ENCODE measurements at places on chromosomes 12 and 14.

DNA sequence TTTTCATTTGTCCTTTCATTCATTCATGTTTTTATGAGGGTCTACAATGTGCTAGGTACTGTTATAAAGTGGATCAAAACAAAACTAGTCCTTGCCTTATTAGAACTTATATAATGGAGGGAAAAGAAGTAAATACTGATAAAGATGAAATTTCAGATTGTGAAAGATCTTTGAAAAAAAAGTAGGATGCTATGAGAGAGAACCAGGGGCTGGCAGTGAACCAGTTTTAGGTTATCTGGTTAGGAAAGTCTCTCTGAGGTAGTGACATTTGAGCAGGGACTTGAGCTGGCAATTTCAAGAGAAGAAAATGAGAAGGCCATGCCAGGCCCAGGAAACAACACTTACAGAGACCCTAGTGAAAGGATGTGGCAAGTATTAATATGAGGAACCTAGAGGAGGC, 57.3 kb upstream of the E2F7 start:
- no peak for DNase-seq

GRCh38 chr12:21766403-21766802, 8.1 kb downstream of the KCNJ8 start:
- DNase-seq: no peak

- DNase-seq: no peak
Observed at GRCh38 chr14:86035882-86036281, 505.9 kb downstream of the FLRT2 start.

GRCh38 chr12:102740141-102740955, 176.7 kb downstream of the PAH start:
- DNase-seq: no peak

DNA sequence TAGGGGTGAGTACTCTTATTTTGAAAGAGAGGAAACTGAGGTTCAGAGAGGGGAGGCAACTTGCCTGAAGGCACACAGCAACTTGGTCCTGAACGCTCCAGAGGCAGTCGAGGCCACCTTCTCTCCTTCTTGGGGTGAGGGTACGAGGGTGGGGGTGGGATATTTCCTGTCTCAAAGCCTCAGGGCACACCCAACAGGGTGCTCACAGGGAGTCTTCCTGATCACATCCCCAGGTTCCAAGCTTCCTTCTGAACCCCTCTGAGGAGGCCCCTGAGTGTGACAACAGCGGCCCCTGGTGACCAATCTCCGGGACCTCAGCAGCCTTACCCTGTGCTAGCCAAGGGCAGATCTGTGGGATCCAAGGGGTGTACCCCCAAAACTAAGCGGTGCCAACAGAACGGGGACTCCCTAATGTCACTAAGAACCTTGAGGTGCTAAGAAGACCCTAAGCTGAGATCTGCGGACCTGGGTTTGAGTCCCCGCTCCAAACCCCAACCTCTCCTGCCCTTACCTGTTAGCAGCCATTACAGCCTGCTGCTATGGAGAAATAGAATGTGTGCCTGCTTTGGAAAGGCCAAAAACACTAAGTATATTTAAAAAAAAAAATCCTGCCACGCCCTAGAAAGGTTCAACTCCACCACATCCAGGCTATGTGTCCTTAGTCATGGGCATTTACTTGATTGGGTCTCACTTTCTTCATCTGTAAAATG, 57.9 kb downstream of the TRPV4 start:
- DNase-seq: no peak

GRCh38 chr14:103889313-103890051, 38.8 kb upstream of the TDRD9 start:
- no peak for DNase-seq

DNA sequence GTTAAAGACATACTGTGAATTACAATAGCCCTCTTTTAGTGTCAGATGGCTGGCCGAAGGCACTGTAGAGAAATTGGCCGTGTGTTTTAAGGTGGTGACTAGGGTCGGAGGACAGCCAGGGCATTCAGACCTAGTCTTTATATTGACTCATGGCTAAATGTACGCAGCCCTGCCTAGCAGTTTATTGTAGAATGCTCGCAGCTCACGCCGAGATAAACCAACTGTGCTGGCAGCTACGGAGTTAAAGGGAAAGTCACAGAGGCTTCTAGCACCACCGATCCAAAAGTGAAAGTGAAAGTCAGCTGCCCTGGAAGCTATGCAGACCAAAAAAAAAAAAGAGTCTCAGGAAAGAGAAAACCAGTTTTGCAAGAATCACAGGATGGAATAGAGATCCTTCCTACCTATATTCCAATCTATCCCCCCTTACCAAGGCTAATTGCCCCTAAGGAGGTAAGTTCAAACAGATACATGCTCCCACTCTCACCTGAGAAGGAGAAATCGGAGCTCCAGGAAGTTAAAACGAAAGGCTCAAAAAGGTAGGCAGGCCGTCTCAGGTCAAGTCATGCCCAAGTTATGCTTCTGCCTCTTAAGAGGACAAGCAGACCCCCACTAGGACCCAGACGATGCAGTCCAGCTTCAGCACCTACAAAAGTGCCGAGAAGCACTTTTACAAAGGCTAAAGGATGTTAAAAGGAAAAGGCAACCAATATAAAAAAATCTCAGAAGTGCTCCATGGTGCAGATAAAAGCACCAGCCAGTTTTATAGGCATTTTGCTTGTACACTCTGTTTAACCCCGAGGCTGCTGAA, 24.8 kb downstream of the KLRK1 start:
- peak; percentile 38 for DNase-seq

DNA sequence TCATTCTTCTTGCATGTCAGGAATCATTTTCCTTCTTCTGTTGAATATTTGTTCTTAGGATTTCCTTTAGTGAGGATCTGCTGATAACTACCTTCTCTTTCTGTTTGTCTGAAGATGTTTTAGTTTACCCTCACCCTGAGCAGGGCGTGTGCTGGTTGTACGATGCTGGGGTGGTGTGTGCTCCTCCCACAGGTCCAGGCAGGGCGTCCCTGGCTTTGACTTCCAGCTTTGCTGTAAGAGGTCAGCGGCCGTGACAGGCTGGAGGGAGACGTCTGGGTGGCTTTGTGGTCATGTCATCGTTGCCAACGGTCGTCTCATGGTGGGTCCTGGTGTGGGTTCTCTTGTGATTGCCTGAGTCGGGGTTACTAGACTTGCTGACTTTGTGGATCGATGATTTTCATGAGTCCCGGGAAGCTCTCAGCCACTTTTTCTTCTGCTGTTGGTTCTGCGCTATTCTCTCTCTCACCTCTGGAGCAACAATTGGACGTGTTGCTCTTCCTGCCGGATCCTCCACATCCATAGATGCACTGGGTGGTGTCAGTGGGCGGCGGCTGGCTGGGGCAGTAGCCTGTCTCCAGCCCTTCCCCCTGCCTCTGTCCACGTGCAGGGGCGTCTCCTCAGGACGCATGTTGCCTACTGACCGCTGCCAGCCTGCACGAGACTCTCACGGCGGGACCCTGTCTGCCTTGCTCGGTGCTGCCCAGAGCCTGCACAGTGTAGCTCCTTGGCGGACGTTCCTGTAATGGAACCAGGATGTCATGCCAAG, 8.4 kb downstream of the PACS2 start:
- DNase-seq: no peak

- no peak for DNase-seq
Observed at GRCh38 chr12:20097626-20098025, 270.7 kb upstream of the PDE3A start.

DNA sequence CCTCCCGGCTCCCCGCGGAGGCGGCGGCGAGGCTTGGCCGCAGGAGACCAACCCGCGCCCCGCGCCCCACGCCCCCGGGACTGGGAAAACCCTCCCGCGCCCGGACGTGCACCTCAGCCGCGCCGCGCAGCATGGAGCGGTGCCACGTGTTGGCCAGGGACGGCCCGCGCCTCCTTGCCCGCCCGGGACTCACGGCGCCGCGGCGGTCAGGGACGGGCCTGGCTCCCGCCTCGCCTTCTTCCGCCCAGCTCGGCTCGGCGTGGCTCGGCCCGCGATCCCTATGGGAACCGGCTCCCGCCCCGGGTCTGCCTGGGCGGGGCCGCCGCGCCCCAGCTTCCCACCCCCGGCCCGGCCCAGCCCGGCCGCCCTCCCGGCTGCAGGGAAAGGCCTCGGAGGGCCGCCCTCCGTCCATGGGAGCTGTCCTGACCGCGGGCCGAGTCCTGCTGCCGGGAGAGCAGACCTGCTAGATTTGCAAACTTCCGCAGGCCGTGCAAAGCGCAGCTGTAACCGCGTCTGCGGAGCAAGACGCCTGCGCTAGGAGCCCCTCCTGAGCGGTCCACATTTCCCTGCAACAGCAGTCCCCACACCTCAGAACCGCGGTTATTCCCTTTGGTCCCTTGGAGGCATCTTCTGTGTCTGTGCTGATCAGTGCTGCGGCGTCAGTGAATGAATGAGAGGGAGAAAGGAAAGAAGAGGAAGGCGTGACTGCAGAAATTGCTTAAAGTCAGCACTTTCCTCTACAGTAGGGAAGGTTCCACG, at the start of gene CDKL1:
Gene CDKL1, minus strand, starts transcription at position 251 of the 759 bp plus-strand sequence. CDS start 1,013 bp downstream, outside the sequence.
- DNase-seq: no peak

DNA sequence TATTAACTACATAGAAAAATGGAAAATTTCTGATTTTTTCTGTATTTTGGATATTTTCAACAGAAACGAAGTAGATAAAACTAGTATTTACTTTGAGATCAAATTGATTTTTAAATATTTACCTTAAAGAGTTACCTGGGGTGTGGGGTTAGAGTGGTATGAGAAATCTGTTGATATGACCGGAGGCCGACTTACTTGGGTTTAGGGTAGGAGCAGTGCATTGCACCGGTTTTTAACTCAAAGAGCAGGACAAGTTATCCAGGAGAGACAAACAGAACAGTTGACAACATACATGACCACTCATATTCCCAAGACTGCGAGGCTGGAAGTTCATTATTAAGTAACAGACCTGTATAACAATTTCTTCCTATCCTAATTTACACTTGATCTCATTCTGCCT, 31.4 kb downstream of the TPH2 start:
- no peak for DNase-seq

- no peak for DNase-seq
Observed at GRCh38 chr14:100406505-100407131, 83.5 kb downstream of the SLC25A47 start.

DNA sequence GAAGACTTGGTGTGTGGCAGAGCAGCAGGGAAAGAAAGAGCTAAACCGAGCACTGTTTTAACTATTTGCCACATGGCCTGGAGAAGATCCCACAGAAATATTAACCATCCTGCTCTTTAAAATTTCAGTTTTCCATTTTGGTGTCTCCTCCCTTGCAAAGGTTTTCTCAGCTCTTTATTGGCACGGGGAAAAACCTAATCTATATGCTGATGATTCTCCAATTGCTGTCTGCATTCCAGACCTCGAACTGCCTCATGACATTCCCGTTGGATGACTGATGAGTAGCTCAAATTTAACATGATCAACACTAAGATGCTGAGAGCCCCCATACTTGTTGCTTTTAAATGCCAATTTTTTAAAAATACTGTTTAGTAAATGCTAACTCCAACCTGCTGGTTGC, 115.0 kb downstream of the EMP1 start:
- no peak for DNase-seq

GRCh38 chr12:29023436-29024076, 125.5 kb upstream of the FAR2 start:
- DNase-seq: no peak

DNA sequence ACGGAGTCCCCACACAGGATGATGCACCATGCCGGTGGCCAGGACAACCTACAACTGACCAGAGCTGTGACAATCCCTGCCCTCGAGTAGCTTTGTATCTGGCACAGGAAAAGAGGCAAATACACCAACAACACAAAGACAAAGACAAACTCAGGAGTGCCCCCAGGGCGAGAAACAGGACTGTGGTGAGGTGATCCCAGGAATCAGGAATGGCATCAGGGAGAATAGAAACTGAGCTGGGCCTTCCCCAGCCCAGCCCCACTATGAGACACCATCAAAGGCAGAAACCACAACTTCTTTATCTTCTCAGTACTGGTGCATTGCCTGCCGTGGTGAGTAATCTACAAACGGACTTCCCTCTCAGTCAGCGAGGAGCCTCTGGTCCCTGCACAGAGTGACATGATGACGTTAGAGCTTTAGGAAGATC, 157.7 kb downstream of the TTC7B start:
- DNase-seq: no peak

DNA sequence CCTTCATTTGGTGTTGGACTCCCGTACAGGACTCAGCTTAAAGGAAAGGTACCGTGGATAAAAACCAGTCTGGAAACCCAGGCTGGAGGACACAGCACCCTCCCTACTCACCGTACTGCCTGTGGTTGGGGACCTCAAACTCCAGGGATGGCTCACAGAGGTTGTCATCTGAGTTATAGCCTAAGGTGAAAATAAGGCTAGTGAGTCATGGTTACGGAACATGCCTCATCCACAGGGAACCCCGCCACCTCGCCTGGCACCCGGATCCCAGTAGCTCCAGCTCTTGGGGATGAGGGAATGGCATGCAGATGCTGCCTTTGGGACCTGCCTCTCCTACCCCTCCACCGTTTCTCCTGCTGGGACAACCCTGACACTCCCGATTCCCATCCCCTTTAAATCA, 36.8 kb upstream of the GPR68 start:
- no peak for DNase-seq

DNA sequence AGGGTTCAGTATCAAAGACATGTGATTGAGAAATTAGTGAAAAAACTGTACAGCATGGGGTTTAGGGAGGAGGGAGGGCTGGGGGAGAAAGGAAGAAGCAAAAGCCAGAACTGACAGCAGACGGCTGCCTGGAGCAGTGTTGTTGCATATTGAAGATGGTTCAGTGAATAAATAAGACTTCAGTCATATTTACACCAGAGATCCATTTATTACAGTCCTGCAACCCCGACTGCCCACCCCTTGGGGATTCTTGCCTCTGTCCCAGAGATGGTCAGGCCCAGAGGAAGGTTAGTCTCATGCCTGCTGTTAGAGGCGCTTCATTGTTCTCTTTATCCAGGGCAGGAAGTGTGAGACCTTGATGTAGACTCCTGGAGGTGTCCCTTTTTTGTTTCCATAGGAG, 3.2 kb downstream of the GZMH start:
- DNase-seq: no peak

GRCh38 chr12:67498991-67499390, 149.6 kb upstream of the DYRK2 start:
- no peak for DNase-seq

GRCh38 chr12:107458163-107458562, 227.4 kb upstream of the PWP1 start:
- DNase-seq: no peak

DNA sequence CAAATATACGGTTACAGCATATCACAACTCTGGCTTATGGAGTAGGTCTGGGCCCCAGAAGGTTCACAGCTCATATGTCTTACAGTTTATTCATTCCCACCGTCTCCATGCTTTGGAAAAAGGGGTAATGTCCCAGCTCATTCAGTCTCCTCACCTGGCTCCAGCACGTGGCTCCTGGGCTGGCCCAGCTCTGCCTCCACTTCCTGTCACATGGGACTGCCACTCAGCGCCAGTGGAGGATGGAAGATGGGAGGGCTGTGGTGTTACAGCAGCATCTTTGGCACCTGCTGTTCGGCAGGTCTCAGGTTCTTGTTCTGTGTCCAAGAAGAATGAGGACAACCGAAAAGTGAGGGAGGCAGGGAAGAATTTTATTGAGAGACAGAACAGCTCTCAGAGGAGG, 216.3 kb upstream of the ATXN7L3B start:
- no peak for DNase-seq

- DNase-seq: no peak
Observed at GRCh38 chr12:111406474-111407376, 1.0 kb downstream of the SH2B3 start.

Measured in GM12864 (cell line).